Fibroblast of skin of left biceps (primary cell): ENCODE measurements at places on chromosomes 3 and 15.

- no peak for DNase-seq
Measured at GRCh38 chr3:172687501-172687900, 23.4 kb downstream of the NCEH1 start.

DNA sequence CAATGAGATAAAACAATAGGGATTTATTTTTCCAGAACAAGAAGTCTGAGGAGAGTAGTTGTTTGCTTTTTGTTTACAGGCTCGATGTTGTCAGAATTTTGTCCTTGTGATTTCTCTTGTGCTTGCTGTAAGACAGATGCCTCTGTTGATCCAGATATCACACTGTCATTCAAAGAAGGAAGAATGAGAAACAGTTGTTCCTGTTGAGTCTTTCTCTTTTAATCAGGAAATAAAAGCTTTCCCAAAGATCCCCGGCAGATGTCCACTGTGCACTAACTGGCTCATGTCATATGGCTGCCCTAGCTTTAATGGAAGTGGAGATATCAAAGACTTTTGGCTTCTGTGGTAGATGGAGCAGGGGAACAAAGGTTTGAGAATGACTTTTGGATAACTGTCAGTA lies 6.8 kb downstream of the SERPINI1 start:
- DNase-seq: no peak

GRCh38 chr3:12758025-12758781 lies 856 bp downstream of the TMEM40 start:
- DNase-seq: peak; percentile 16

DNA sequence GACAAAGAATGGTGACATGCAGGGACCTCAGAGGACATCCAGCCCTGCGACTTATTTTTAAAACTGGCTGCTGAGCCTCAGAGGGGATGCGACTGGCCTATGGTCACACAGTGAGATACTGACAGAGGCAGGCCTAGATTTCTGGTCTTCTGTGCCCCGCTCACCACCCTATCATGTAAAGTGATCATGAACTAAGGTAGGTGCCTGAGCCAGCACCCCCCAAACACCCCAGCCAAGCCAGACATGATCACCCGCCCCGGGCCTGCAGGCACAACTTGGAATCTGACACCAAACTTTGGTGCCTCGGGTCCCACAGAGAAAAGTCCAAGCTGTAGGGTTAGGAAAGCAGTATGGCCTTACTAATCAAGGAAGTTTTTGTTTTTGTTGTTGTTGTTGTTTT lies 33.9 kb upstream of the HHATL start:
- DNase-seq: no peak

GRCh38 chr3:115624029-115624741 lies 875 bp downstream of the GAP43 start:
- DNase-seq: no peak

DNA sequence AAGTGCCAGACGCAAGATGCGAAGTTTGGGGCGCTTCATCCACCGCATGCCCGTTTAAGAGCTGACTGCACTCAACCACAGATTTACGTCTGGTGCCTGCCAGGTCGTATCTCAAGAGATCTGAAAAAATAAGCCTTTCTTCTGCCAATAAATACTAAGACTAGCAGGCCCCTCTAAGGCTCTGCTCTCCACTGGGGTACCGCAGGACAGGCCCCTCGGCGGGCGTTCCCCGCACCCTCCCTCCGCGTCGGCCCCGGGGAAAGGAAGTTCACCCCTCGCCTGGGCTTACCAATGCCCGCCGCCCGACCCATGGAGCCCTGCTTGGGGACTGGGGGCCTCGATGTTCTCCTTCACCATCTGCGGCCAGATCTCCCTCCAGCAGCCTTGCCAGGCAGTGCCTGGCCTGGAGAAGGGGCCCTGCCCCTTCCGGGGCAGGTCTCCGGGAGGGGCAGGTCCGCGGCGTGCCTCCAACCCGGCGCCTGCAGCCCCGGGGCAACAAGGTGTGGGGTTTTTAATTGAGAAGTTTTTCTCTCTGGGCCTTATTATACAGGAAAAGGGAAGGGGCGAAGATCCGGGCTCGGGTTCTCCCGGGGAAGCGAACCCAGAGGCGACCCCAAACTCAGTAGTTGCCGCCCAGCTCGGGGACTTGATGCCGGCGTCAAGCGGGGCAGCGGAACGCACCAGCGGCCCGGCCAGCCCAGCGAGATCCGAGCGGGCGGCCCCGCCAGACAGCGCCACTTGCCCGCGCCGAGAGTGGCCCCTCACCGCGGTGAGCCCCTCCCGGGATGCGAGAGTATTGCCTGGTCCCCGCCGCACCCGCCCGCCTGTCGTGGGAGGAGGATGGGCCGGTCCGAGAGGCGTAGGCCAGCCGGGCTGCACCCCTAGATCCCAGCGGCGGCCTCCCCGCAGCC lies 735 bp downstream of the GOLGA8B start:
- DNase-seq: no peak

- no peak for DNase-seq
Measured at GRCh38 chr3:138065949-138066348, 49.5 kb downstream of the DZIP1L start.

DNA sequence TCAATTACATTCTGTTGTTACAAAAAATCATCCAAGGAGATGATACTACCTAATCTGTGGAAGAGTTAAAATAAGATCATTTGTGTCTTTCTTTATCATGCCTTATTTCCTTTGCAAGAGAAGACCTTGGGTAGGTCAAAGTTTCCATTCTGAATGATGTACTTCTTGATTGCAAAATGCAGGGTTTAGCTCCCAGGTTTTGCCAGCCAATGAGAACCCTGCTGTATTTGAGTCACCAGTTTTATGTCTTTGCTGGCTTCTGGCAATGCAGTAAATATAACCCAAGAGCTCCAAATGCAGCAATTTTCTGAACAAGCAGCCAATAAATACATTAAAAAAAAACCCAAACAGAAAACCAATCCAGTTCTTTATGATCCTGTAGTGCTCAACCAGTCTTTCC lies 204.9 kb downstream of the CADPS start:
- no peak for DNase-seq

DNA sequence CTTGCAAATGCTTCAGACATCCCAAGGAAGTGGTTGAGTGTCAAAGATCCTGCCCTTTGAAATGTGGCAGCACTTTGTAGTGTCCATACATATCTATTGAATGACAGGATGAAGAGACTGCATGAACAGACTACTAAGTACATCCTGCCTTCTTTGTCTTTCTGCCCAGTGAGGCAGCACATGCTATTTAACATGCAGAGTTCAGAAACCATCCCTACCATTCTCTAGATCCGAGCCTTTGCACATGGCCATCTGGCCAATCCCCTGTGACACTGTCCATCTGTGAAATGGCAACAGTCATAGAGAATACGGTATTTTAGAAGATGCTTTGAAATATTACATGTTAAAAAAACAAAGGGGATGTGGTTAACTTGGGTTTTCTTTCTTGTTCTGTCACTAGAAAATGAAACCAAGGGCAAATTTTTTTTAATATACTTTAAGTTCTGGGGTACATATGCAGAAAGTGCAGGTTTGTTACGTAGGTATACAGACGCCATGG lies 519.6 kb downstream of the NTRK3 start:
- DNase-seq: no peak

DNA sequence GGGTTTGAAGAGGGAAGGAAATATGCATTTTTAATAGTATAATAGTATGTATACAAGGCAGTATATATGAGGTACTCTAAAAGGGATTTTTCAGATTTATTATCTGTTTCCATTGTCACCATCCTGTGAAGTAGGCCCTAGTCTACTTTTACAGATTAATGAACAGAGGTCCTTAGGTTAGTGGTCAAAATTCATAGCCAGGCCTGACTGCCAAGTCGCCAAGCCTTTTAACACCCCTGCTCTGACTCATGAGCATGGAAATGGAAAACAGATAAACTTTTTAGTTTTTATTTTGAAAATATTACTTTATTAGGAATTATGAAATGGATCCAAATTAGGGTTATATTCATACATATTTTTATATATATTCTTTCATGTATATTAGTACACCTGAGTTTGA lies 146.9 kb downstream of the BBX start:
- DNase-seq: no peak

DNA sequence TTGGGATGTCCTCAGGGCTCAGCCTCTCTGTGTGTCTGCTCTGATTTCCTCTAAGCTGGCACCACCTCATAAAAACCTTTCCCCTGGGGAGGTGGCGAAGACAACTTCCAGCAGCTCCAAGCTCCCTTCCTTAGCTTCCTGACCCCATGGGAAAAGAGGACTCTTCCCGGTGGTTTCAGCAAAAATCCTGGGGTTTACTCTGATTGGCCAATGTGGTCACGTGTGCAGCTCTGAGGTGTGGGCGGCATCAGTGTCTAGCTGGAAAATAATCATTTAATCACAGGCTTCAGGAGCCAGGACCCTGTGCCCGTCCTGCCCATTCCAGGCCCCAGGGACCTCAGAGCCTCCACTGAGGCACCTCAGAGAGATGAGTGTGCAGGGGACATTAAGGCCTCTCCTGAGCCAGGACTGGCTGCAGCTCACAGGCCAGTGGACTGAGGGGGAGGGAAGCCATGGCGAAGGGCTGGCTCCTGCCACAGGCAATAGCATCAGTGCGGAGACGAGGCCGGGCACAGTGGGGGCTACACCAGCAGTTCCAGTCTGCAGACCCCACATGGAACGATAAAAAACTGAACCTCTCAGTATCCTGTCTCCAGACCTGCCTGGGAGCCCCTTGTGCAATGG lies 104.1 kb downstream of the TPRA1 start:
- no peak for DNase-seq

GRCh38 chr3:10520072-10520471 lies 14.7 kb upstream of the ATP2B2 start:
- no peak for DNase-seq

- DNase-seq: no peak
Measured at GRCh38 chr3:46010519-46011113, 15.0 kb upstream of the FYCO1 start.
